ENCODE measurements at places on chromosomes 7 and 10. TPM values are rescaled to one million over a fixed set of nuclear protein-coding genes. Genes with fewer than 3 reads are reported as not detected.
A peak's percentile ranks its signal among the peaks of the same experiment; 100 is the strongest.

Gene MYL7
- 0.82 TPM for total RNA-seq

DNA sequence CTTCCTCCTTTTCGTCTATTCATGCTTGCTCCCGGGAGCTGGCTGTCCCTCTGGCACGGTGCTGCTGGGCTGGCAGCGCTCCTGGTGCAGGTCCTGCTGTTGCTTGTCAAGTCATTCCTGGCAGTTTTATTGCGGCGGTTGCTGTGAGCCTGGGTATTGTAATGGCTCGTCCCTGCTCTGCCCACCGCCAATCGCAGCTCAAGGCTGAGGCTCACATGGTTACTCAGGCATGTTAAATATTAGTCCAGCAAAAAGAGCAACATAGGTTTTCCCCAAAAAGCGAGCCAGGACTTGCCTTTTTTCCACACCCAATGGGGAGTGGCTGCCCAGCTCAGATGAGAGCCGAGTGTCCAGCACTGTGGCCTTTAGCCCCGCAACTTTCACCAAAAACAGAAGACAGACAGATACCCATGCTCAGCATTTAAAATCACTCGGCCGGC lies 492.9 kb upstream of the FOXK1 start:
- no peak for DNase-seq

DNA sequence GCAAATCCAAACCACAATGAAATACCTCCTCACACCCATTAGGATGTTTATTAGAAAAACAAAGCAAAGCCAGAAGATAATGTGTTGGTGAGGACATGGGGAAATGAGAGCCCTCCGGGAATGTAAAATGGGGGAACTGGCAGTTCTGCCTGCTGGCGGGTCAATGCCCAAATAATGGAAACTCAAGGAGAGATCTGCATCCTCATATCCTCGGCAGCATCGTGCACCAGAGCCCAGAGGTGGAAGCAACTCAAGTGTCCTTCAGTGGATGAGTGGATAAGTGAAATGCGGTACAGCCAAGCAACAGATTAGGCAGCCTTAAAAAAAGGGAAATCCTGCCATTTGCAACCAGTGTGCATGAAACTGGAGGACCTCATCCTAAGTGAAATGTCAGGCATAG lies 325.2 kb downstream of the WDR37 start:
- no peak for DNase-seq

DNA sequence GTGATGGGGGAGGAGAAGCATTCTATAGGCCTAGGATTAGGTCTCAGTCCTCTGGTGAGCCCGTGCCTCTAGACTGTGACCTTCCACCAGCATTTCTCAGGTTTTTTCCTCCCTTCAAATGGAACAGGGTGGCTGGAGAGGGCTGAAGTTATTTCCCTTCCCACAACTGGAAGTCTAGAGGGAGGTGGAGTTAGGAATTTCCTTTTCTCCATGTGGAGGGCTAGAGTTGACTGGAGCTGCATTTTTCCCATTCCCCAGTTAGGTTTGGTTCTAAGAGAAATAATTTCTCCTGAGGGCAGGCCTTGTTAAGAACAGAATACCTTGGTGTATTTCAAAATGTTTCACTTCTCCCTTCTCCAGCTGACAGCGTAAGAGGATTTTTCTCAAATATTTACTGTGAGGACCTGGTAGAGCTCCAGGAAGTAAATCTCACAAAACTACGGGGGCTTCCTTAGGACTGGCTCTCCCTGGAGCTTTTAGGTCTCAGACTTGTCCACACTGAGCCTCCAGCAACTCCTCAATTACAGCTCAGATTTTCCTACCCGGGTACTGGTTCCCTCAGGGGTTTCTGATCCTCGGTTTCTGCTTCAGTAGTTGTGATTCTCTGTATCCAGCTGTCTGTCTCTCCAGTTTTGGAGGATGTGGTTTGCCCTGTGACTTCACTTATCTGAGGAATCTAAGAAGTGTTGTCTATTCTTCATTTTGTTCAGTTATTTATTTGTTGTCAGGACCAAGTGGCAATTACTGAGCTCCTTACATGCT lies 6.0 kb upstream of the REEP3 start:
- no peak for DNase-seq

GRCh38 chr7:5591278-5591874 lies 167.7 kb upstream of the TNRC18 start:
- peak; percentile 71 for DNase-seq

DNA sequence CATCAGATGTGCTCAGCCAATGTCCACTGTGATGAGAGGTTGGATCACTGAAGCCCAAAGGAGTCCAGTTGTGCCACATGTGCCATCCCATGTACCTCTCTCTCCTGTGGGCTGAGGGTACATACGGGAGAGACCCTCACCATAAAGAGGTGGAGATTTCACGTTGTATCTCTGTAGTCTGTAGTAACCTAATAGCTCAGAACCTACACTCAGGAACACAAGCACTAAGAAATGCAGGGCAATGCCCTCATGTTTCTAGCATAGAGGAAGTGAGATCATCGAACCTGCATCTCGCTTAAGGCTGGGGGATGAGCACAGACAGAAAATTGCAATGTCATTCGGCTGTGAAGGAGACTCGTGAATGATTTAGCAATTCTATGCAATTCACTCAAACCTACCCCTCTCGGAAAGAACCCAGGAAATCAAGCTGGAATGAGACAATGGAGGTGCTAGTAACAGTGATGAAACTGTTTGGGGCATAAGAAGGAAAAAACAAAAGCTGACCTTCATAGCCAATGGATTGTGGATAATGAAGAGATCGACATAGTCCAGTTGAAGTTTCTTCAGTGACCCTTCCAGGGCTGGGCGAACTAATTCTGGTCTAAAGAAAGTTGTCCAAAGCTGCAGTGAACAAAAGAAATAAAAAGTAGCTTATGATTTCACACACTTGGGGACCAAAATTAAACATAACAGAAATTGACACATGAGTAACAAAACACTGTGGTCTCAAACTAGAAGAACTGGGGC lies 80.3 kb upstream of the UCN3 start:
- no peak for DNase-seq

Gene PODXL
- 302 TPM for total RNA-seq

DNA sequence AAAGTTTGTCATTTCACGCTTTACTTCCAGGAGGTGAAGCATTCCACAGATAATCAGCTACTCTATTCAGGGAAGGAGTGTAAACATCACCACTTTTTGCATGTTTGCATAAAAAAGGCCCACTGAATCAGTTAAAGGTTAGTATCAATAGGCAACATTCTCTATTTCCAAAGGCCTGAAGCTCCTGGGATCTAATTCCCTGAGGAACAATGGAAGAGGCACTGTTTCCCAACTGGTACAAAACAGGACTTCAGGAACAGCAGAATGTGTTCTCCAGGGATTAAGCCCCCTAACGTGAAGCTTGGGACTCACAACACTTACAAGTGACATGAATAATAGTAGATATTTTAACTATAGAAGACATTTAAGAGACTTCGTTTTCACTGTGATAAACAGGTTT lies 6.1 kb downstream of the LRRN3 start:
- DNase-seq: no peak

- DNase-seq: no peak
Observed at GRCh38 chr7:104890216-104890615, 123.8 kb upstream of the KMT2E start.

- no peak for DNase-seq
Observed at GRCh38 chr7:27569106-27569505, 93.6 kb downstream of the HIBADH start.

DNA sequence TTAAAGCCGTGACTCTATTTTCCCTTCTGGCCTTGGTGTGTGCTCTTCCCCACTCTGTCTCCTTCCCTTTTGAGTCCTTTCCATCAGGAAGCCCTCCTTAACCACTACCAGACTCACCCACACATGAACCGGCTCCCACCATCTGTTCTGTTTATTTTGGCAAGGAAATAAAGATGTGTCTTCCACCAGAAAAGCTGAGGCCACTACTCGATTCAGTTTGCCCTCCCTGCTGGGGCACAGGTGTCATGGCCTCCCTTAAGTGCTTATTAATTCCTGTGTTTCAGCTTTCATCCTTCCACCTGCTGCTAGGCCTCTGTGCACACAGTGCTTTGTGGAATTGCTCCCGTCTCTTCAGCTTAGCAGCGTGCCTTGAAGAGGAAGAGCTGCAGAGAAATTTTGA lies 16.7 kb downstream of the POR start:
- DNase-seq: no peak

- DNase-seq: no peak
Observed at GRCh38 chr7:53504914-53505313, 469.5 kb downstream of the POM121L12 start.

DNA sequence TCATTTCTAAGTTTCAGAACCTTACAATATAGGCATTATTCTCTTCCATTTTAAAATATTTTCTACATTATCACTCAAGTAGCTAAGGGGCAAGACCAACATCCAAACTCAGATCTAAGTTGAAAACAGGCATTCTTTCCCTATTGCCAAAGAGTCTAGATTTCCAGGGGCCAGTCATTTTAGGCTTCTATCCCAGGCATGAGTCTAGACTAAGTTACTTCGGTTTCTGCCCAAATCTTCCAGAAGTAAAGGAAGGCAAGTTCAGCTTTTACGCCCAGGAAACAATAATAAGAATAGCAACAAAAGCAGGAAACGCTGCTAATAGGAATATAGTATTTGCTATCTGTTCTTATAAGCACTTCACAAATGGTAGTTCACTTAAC lies 189.9 kb downstream of the DGKI start:
- no peak for DNase-seq

Gene LIPK
- total RNA-seq: not detected

Gene CALHM2
- 1.9 TPM for total RNA-seq

DNA sequence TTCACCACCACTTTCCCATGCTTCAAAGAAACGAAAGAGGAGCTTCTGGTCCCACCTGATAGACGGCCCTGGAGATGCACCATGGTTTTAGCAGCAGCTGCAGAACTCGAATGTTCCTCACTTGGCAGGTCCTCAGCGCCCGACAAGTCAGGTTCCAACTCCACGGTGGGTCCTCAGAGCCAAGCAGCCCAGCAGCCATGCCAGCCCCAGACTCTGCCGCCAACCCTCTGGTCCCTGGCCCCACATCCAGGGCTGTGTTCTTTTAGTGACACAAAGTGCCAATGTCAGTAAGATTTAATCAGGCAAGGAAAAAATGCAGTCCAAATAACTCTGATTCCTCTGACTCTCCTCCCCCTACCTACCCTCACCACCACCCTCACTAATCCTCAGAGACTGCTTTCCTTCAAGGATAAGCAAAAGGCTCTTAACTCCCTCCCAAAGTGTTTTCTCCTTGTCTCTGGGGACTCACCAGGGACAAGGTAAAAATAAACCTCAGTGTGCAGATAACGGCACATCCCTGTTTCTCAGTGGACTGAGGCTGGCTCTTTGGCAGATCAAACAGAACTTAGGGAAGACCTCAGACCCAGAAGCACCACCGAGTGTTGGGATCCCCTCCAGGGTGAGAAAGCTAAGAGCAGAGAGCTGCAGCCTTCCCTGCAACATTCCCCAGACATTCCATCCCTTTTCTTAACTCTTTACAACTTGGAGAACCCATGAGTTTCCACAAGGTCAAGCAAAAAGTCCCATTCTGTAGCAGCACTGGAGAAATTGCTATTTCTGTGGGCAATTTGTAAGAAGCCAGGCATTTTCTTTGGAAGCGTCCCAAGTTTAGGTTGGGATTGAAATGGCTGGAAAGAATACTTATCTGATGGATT lies 358.9 kb downstream of the FRMD4A start:
- DNase-seq: no peak

DNA sequence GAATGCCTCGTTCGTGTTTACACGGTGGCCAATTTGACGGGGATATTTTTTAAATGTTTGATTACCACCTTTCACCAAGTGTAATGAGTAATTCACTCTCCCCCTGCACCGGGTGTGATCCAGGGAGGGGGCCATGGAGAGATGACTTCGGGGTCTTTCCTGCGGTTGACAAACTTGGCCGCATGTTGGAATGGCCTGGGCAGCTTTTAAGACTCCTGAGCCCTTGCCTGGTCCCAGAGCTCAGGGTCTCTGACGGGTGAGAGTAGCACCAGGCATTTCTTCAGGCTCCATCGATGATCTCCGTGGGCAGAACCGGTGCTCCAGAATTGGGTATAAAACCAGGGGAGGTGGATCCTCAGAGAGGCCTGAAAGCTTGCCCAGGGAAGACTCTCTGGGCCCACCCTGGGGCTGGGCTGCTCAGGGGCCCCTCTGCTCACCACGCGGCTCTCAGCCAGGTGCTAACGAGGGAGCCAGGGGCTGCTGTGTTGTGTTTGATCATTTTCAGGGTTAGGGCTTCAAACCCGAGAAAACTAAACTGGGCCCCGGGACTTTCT lies 882 bp downstream of the ZNF282 start:
- no peak for DNase-seq

Gene C10orf90
- not detected for total RNA-seq

DNA sequence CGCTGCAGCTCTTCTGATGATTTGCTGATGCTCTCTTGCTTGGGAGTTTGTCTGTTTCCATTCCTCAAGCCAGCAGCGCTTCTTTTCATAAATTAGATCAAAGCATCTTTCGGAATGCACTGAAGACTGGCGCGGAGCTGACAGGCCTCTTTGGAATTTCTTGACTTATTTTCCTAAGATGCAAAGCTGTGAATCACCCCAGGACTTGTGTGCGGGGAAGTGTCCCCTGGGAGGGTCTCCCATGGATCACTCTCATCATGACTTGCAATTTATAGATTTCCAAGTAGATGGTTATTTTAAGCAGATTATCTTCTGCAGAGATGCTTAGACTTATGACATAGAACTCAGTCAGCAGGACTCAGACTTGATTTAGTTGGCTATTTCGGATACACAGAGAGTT lies 467.2 kb downstream of the TCERG1L start:
- no peak for DNase-seq

Gene SRRM3
- 27.1 TPM for total RNA-seq

- DNase-seq: no peak
Observed at GRCh38 chr7:74129887-74130286, 44.3 kb upstream of the EIF4H start.

Gene COL17A1
- total RNA-seq: 4.2 TPM

- DNase-seq: no peak
Observed at GRCh38 chr10:133343558-133343957, 3.6 kb upstream of the PRAP1 start.

DNA sequence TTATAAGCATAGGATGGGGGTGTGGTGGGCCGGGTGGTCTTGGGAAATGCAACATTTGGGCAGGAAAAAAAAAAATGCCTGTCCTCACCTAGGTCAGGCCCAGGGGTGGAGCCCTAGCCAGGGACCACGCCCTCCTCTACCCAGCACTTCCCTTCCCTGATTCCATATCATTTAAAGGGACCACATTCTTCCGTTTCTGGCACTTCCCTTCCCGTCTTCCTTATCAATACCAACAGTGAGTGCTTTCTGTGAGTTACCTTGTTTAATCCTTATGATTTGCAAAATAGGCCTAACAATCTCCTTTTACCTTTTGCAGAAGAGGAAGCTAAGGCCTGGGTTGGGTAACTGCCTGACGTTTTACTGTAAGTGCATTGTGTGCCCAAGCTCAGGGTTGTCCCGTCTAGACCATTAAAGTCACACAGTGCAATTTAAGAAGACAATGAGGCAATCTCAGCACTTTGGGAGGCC lies 16.7 kb upstream of the C10orf95 start:
- DNase-seq: no peak

Gene SAMD9L
- total RNA-seq: 0.10 TPM

Measured in endothelial cell (in vitro differentiated cells).